ENCODE measurements at places on chromosomes 5 and 9.

DNA sequence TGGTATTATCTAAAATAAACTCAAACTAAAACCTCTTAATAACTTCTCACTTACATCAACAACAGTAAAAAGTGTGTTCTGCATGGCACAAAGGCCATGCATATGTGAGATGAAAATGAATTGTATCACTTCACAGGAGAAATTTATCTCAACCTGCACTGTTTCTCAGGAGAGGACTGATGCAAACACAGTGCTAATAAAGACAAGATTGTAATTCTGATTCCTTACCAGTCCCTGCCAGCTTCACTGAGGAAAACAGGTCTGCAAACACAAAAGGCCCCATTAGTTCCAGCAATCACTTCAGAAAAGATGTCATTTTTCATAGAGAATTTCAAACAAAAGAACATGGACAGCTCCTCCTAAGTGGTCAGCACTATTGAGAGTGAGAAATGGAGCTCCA is 117.3 kb upstream of the PDE4D start:
- no peak for DNase-seq

GRCh38 chr5:175895686-175896102 is 24.3 kb downstream of the CPLX2 start:
- DNase-seq = no peak

DNA sequence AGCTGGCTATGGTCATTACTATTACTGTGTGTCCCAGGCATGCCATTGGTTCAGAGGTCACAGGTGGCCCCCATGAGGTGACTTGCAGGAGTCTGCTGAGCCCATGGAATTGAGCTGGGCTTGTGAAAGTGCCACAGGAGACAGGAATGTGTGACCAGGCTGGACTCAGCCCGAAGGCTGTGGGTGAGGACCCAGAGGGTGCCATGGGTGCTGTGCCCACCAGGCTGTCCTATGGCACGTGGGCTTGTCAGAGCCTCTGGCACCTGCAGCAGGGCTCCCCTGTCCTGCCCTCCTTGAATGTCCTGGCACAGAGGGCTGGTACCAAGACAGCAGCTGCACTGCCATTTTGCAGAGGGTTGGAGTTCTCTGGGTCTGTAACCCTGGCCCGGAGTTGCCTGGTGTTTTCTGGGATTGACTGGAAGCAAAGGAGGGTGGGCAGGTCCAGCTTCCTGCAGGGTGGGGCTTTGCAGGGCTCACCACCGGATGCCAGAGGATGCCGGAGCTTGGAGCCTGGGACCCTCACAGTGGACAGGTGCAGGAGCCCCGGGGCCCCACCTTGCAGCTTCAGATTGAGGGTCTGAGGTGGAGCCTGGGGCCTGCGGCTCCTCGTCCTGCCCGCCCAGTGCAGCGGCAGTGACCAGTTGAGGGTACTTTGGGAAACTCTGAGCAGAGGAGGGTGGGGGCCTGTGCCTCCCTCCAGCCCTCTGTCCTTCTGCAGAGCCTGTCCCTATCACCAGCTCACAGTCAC is 14.2 kb downstream of the COL5A1 start:
- DNase-seq = no peak

- peak; percentile 83 for DNase-seq
Measured at GRCh38 chr9:124297551-124297901, 39.8 kb downstream of the NEK6 start.

GRCh38 chr9:135376511-135377265 is 102.9 kb upstream of the PPP1R26 start:
- DNase-seq = no peak

GRCh38 chr9:116360016-116360415 is 206.4 kb downstream of the PAPPA start:
- no peak for DNase-seq

DNA sequence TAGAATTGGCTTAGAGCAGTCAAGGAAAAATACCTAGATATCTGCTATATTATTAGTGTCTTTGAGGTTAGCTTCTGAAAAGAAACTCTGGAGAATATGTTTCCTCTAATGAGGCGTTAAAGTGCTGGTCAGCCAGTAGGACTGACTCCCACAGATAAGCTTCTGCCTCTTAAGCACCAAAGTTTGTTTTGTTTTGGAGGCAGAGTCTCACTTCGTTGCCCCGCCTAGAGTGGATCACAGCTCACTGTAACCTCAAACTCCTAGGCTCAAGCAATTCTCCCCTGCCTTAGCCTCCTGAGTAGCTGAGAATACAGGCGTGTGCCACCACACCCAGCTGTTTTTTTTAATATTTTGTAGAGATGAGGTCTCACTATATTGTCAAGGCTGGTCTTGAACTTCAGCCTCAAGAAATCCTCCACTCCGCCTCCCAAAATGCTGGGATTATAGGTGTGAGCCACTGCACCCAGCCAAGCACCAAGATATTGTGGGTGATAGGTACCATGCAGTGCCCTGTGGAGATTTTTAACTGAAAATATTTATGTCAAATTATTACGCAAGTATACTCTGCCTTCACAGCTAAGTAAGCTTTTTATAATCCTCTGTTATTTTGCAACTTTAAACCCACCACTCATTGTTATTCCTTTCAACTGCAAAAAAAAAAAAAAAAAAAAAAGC is 24.7 kb upstream of the TMEM171 start:
- no peak for DNase-seq

DNA sequence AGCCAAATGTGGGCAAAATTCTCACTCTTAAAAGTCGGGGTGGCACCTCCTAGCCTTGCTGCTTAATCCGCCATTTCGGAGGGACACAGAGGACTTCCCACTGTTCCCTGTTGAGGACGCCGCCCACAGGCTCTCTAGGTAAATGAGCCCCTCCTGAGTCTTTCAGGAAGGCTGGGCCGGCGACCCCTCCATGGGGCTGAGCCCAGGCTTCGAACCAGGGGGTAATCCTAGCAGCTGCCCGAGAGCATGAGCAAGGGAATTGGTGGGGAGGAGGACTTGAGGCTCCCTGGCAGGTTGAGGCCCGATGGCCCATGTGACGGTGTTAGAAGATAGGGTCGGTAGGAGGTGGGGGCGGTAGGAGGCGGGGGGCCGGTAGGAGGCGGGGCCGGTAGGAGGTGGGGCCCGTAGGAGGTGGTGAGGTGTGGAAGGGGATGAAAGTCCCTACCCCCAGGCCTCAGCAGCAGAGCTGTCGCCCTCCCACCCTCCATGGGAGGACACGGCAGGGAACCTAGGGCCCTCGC is 17.1 kb downstream of the SLC12A7 start:
- DNase-seq = no peak

GRCh38 chr5:35777358-35778087 is 79.2 kb upstream of the IL7R start:
- DNase-seq = peak; percentile 65

GRCh38 chr9:22401671-22402070 is 45.0 kb upstream of the DMRTA1 start:
- DNase-seq = no peak

GRCh38 chr5:78964889-78965288 is 20.2 kb downstream of the ARSB start:
- no peak for DNase-seq
